ENCODE measurements at places on chromosomes 5 and 9.

GRCh38 chr5:126454081-126454480, 30.9 kb downstream of the GRAMD2B start:
- DNase-seq, result no peak

DNA sequence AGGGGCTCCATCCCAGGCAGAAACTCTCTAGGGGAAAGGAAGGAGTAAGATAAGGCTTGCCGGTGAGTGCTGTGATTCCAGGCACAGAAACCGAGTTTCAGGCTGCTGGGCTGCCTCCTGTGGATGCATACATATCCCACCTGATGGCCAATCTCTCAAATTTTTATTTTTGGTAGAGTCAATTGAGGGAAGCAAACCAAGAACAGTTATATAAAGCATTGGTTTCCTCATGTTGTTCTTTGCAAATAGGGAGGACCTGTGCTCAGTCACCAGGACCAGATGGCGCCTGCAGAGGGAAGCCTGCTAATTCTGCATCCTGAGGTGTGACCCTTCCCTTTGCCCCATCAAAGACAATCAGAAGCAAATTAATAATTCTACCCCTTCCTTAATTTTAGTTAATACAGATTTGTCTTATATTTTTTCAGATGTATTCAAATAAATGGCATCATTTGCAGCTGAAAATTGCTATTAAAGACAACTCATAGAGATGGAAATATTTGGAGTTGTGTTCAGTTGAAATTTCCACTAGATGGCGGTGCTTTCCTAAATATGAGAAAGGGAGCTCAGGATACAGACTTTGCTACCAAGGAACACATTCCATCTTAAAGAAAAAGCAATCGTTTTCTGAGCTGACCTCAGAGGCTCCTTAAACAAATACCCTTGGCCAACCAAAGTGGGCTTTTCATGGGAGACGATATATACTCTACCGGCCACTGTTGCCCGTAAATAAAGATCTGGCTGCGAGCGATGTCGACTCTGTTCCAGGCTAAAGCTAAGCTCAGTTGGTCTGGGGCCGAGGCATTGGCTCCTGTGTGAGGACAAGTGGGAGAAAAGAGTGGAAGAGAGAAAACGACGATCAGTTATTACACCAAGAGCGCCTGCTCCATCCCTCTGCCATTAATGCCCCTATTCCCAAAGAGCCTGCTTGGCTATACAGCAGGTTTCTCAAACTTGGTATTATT, 225.7 kb upstream of the KLF9 start:
- DNase-seq, result no peak

DNA sequence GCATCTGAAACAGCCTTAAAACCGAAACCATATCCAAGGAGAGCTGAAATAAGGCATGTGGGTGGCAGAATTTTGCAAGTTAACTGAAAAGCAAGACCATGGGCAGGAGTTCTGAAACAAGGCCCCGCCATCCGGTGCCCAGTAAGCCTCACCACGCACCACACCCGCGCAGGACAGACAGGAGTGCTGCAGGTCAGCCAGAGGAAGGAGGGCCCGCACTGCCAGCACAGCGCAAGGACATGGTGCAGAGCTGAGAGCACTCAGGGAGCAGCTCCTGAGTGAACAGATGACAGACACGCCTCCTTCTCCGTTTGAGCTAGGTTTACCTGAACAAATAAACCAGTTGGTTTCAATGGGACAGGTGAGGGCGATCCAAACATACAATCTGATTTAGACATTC, 16.5 kb upstream of the ISCA1 start:
- DNase-seq, result no peak

DNA sequence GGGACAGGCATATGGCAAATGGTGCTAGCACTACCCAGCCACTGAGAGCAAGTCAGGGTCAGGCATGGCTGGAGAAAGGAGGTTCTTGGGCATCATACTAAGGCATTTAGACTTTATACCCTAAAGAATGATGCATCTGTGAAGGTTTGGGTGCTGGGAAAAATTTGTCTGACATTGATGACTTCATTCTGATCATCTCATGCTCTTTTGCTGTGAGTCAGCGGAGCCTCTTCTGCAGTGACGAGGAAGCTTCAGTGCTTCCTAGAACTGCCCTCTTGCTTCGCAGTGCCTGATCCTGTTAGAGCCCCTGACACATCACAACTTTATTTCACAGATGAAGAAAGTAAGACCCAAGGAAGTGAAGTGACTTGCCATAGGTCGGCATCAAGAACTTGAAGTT, 266.6 kb upstream of the GAS1 start:
- DNase-seq, result no peak

DNA sequence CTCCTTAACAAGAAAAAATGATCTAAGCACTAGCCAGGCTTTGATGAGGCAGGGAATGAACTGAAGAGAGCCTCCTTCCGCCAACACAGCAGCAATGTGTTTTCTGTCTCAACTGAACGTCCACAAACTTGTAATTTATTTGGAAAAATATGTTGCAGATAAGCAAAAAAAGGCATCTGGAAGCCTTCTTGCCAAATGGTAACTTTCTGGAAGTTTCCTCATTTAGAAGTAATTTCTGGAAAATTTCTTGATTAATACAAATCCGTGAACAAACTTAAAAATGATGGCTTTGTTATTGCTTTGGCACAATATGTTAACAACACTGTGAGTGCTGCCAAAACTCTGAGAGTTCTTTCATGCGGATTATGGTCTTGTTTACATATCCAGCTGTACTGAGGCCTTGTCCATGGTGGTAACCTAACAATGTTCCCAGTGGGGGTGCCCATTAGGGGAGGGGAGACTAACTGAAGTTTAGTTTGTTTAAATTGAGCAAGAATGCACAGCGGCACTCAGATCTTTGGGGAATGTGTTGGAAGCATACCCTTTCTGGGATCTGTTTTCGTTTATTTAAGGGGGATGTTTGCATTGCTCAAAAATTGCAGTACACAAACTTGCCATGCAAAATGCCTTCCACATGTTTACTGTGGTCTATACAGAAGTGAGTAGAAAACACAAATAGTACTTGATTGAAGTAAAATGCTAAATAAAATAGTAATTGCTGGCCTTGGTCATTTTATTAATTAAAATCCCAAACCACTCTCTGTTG, 334.7 kb downstream of the NR2F1-AS1 start:
- DNase-seq, result no peak

DNA sequence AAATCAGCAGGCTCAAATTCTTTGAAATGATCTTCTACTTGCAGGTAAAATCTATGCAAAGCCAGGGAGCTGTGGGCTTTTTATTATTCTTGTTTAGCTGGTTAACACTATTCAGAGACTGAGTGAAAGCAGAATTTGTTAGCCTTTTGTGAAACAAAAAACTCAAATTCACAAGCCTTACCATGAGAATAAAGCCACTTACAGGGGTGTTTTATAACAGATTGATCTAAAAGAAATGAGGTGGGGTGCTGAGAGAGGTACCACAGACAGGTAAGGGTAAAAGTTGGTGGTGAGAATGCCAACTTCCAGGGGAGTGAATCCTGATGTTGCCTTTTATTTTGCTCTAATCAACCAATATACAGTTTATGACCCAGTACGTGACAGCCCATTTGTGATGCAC, 1585.6 kb downstream of the EFNA5 start:
- DNase-seq, result no peak
